Daoy (cell line): ENCODE measurements at places on chromosomes 2 and 18. TPM values are rescaled to one million over a fixed set of nuclear protein-coding genes. Genes with fewer than 3 reads are reported as not detected.

DNA sequence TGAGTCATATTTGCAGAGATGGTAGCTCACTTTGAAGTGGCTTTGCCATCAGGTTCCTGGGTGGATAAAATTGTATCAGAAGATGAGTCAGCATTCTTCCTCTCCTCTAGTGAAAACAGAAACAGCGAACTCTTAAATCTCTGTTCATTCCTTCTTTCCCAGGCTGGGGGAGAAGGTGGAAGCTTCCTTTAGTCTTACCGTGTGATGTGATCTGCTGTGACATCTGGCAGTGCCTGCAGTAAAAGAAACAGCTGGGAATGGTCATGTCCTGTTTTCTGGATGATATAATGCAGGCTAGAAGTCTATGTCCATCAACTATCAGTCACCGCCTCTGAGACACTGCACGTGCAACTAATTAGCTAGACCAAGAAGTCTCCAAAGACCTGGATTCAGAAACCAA, 171.6 kb downstream of the VAPA start:
- DNase-seq = no peak

- no peak for DNase-seq
Observed at GRCh38 chr18:7772951-7773350, 205.8 kb downstream of the PTPRM start.

DNA sequence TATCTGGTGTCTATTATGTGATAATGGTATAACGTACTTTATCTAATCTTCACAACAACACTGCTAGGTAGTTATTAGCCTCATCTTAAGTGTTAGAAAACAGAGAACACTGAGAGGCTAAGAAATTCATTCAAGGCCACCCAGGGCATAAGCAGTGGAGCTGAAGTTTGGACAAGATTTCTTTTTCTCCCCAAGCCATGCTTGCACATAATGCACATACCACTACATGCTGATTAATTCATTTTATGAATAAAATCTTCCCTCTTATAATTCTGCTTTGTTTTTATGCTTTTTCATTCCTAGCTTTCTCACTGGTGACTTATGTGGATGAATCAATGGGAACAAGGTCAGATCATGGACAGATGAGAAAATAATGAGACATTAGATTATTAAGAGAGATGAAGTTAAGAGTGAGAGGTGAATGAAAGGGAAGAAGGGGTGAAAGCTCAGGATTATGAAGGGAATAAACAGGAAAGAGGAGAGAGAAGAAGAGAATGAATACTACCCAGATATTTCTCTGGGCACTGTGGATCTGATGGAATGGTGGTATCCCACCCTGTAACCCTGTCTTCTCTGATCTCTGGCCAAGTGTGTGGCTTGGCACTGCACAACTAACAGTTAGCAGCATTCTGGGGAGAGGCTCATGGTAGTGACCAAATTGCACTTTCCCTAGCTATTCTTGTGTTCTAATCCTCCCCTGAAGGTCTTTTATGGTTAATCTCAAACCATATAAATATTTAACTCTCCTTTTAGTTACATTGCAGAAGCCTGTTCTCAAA, 17.7 kb upstream of the GALNT3 start:
- DNase-seq = no peak

GRCh38 chr2:101420623-101421022, 33.3 kb upstream of the CREG2 start:
- DNase-seq = no peak

GRCh38 chr2:88450925-88451810, 1.3 kb downstream of the FOXI3 start:
- no peak for DNase-seq

DNA sequence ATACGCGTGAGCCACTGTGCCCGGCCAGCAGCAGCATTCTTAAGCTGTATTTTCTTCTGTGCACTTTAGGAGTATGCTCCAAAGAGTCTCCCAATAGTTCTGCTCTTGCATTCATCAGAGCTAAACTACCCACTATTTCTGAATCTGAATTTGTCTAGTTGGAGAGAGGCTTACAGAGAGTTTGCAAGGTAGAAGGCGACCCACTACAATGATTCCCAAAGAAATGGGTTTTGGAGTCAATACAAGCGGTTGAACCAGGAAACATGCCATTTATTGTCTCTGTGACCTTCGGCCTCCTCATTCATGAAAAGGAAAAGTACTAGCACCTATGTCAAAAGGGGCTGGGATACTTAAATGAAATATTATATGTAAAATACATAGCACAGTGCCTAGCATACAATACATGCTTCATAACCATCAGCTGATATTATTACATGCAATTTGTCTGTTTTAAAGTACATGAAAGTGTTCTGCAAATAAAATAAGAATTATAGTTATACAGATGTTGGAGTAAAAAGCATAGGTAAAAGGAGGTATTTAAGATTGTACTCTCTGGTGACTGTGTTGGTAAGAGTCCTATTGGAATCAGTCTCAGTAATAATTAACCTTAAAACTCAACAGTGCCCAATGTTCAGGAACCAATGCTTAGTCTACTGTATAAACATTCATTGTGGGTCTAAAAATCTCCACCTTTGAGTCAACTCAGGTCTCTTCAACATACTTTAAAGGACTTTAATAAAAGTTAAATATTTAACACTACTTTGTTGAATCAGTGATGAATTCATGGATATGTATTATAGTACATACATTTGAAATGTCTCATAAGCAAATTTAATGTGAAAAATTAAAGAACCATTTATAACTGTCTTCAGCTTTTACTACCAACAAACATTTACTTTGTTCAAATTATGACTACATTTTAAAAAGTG, 89.8 kb upstream of the GRB14 start:
- DNase-seq = no peak

DNA sequence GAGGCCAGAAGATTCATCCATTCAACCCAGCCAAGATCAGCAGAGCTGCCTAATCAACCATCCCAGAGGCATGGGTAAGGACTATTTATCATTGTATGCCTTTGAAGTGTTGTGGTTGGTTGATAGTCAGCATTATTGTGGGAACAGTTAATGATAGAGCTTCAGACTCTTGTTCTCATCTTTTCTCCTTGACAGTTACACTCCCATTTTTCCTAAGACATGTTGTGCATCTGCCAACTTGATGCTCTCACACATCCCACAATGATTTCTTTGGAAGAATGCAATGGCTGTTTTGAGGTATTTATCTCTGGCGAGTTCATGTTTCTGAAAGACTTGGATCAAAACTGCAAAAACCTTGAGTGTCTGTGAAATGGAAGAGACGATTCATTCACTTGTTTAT, 55.4 kb downstream of the FASTKD2 start:
- no peak for DNase-seq

- DNase-seq = peak; percentile 96
Observed at GRCh38 chr2:150487537-150488429, at the start of gene RND3. RND3 (minus strand) TSS chr2:150487667; CDS start chr2:150487417, 250 bp downstream.

DNA sequence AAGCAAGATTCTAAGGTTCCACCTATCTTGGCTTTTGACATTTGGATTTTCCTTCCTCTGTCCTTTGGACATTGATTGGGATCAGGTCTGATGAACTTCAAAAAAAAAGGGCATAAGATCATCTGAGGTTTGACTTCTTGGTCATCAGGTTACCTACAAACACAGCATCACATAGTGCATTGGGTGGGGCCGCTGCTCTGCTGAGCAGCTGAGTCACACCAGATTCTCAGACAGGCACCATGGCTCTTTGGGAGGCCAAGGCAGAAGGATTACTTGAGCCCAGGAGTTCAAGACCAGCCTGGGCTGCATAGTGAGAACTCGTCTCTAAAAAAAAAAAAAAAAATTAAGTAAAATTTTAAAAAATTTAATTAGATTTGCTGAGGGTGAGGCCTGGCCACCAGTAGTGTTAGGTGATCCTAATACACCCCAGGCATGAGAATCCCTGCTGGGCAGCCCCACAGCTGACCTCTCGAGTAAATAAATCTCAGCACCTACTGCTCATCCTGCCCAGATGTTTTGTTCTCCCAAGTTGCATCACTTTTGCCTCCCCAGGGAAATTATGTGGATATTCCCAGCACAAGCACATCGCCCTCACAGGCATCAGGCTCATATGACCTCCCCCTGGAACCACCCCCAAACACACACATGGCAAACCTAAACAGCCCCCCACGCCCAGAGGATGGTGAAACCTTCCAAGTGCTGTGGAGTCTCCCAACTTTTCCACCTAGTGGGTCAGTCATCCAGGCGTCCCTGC, 5.3 kb downstream of the MLPH start:
- no peak for DNase-seq

DNA sequence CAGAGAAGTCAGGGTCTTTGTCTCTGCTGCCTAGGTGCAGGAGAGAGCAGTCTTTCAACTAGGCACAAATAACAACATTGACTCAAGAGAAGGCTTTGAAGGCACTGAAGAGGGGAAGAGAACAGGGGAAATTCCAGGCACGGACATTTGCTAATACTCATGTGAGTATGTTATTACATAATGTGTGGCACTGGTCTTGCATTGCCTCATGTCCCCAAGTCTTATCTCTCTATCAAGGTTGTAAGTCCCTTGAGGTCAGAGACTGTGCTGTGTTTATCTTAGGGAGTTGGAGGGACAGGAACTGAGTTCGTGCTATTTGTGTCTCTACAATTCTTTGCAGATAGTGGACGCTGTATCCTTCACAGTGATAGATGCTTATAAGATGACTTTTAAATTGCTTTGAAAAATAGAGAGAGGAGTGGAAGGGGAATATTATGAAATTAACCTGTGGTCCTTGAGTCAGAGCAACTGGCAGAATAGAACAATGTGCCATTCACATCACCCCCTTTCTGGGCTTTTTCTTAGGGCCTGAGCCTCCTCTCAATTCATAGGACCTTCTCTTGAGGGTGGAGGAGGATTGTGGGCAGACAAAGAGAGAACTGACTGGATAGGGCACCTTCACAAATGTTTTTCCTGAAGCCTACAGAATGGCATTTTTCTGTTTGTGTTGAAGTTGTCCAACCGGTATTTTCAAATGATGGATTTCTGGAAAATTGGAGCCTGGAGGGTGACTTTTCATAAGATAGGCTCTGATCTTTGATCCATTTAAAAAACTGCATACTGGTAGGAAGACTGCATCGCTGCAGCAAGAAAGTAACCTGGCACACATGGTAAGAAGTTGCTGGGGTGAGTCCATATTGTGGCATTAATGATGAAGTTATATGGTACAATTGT, 96.6 kb upstream of the CXCR4 start:
- DNase-seq = no peak

DNA sequence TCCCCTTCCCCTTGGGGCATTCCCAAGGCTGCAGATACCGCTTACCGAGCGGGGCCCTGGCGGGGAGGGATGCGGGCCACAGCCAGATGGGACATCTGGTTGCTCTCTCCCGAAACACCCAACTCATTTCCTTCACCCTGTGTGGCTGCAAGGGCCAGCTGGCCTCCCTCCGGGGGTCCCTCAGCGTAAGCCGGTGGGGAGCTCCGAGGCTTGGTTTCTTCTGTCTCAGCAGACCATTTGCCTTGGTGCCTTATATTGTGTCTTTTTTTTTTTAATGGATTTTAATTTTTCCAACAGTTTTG, 107.6 kb upstream of the ODC1 start:
- no peak for DNase-seq

GRCh38 chr2:156883804-156884203, 373.7 kb upstream of the GALNT5 start:
- DNase-seq = no peak

- no peak for DNase-seq
Observed at GRCh38 chr18:46257366-46257765, 153.2 kb downstream of the HAUS1 start.

DNA sequence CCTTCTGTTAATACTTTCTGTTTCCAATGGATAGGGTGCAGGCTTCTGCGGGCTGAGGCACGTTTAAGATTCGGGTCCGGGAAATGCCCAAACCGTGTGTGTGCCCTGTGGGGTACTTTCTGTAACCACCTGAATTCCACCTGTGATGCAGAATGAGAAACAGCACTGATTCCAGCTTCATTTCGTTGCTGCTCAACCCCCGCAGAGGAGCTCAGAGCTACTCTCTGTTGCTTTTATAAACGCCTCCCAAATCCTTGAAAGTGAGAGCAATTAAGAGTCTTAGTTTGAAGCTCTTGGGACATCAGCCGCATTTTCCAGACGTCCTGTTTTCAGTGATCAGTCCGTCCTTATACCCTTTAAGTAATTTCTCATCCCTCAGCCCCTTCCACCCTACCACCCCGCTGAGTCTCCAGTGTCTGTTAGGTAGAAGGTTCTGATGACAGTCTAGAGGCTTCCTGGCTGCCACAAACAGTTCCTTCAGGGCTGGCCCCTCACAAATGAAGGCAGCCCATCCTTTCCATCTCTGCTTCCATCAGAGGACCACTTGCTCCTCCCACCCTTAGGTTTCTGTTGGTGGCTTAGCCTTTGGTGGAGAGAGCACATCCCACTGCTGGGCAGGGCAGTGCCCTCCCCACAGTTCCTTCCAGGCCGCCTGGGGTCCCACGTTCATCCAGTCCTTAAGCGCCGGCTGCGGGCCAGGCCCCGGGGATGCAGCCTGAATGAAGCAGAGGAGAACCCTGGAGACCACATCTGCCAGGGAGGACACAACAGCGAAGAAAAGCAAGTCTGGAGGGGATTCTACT, 230.1 kb downstream of the SEPTIN10 start:
- no peak for DNase-seq

GRCh38 chr18:70047931-70048603, 100.4 kb upstream of the CD226 start:
- DNase-seq = no peak

GRCh38 chr2:159748089-159748488, 35.8 kb downstream of the MARCHF7 start:
- no peak for DNase-seq

DNA sequence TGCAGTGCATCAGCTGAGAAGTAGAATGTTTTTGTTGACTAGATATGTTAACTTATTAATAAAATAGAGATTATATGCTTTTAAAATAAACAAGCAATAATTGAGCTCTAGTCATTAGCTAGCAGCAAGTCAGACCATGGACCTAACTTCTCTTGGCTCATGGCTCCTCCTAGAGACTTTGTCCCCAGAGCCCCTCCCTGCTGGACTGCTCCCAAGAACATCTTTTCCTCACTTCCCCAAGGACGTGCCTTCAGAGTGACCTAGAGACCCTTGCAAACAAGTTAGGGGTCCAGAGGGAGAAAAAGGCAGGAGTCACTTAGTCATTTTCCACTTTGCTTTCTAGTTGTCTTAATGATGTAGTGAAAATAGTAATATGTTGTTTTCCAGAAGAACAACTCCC, 312.5 kb upstream of the NRP2 start:
- no peak for DNase-seq

The UGT1A10 gene
- 8.2 and 13.4 TPM in 2 replicates for total RNA-seq

The MDH1B gene
- 3.6 and 6.3 TPM in 2 replicates for total RNA-seq

The UGT1A9 gene
- 0.24 and 1.0 TPM in 2 replicates for total RNA-seq

The TNFRSF11A gene
- 2.9 and 3.5 TPM in 2 replicates for total RNA-seq

The SERPINB2 gene
- total RNA-seq = 17.2 and 18.1 TPM in 2 replicates

The POTEE gene
- total RNA-seq = 1.7 and 5.2 TPM in 2 replicates

The TIGD1 gene
- total RNA-seq = 5.4 and 8.4 TPM in 2 replicates

The SERPINB11 gene
- total RNA-seq = not detected in 2 replicates

The MARS2 gene
- total RNA-seq = 7.7 and 8.5 TPM in 2 replicates

The SCN9A gene
- 0.29 and 0.54 TPM in 2 replicates for total RNA-seq

The PRKAG3 gene
- total RNA-seq = not detected in 2 replicates
